ENCODE measurements at places on chromosomes 2 and 18.

- no peak for DNase-seq
These were observed 576 bp downstream of the NYAP2 start for GRCh38 chr2:225400060-225400511.

DNA sequence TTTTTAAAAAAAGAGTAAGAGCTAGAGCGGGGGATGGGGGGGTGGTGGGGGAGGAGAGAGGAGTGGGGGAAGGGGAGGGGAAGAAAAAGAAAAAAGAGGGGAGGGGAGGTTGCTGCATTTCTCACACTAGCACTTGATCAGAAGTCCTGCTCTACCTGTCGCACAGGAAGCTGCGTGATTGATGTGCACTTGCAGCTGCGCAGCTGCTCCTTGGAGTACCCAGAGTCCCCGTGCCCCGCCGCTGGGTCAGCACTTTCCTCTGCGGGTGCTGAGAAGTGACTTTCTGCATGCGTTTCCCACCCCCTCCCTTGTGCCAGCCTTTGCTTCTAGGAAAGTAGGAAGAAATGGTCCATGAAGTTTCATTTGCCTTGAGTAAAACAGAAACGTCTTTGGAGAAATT lies 297.3 kb downstream of the ETAA1 start:
- DNase-seq = no peak

- no peak for DNase-seq
These were observed 182.1 kb upstream of the ZEB2 start for GRCh38 chr2:144702051-144702450.

DNA sequence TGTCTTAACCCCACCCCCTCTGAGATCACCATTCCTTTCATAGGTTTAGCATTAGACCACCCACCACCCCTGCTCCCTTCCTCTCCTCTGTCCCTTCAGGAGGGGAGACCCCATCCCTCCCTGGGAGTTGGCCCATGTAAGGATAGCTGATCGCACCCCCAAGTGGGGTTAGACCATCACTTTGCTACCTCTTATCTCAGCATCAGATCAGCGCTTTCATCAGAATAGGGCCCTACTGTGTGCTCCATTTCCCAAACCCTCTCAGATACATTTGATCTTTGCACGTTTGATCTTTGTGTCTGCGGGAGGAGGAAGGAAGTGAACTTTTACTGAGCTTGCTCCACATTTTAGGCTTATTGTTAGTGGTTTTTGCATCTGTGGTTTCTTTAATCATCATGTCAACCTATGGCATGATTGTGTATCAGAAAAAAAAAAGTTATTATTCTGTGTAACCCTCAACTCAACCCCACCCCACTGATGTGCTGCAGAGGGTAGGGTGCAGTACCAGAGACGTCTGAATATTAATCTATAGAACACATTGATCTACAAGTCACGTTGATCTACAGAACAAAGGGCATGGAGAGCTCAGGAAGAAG lies 81.2 kb downstream of the PDCL3 start:
- peak; percentile 9 for DNase-seq

DNA sequence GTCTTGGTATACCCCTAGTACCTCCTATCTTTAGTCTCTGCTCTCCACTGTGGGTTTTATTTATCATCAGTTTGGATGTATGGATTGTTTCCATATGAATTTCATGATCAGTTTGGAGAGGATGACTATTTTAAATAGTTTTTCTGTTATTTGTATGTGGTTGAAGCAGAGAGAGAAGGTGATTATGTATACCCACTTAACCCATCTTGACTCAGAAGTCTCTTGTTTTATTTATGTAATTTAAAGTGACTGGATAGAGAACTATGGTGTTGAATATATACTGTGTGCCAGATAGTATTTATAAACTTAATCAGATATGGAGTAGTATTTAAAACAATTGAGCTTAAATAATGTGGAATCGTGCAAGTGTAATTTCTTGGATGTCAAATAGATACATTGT lies 39.9 kb downstream of the SMAD4 start:
- DNase-seq = no peak

DNA sequence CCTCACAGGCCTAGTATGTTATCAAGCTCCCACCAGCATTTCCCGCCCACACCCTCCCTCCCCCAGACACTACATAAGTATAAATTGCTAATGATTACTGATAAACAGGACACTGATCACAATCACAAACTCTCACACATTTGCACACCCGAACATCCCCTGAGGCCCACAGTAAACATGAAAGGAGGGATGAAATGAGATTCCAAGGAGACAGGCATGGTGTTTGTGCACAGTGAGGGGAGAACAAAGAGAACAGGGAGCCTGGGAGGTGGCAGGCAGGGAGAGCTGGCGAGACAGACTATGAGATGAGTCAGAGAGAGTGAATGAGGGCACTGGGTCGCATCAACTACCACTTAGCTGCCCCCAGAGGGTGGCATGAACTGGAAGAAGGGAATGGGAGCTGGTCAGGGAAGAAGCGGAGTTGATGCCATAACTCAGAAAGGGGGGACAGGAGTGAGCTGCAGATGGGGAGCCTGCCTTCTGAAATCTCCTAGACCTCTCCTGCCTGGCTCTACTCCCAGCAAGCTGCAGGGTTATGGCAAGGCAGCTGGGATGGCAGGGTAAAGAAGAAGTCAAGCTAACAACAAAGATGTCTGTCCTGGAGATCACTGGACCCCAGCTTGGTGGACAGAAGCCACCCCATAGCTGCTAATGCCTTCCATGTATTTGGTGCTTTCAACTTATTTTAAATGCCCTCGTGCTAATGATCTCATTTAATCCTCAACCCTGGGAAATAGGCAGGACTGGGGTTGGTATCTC lies 5.1 kb downstream of the KIF3C start:
- DNase-seq = no peak

- no peak for DNase-seq
These were observed 222.9 kb downstream of the SNTG2 start for GRCh38 chr2:1173528-1173927.

- DNase-seq = no peak
These were observed 32.2 kb downstream of the KIF5C start for GRCh38 chr2:148907085-148907785.

Data from effector memory CD4-positive, alpha-beta T cell (primary cell).